HCT116 (cell line): ENCODE measurements at places on chromosomes 3 and 15.

DNA sequence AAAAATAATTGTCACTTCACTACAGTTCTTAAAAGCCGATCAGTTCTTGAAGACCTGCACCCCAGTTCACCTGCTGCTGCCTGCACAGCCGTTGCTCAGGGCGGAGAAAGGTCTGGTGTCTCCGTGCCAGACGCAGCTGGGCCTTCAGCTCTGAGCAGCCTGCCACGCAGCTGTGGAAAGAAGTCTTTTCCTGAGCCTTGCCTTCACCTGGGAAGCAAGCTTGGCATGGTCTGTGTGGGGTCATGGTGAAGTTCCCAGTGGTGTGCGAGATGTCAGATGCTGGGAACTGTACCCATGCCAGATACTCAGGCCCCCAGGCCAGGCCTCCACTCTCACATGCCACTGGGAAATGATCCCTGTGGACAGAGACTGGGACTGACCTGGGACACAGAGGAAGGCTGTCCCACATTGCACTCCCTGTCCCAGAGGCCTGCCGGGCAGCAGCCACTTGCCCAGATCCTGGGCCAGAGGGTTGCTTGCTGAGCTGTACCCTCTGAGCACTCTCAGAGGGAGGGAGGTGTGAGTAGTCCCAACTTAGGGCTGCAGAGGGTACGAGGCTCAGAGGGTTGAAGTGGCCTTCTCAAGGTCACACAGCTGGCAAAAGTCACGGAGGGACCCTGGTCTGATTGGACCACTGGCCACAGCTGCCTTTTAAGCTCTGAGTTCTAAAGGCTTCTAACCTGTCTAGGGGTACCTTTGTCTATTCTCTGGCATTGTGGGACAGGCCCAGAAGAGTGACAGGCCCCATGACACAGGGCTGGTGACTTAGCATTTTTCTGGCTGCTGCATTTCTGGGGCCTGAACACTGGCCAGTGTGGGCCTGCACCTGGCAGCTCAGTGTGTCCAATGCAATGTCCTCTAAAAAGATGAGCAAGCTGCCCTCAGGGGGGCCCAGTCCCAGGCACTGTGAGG lies 55.4 kb downstream of the KLF13 start:
- no peak overlapping the region for H3K4me3 ChIP-seq
- no peaks in the 10 kb centered on the region for H3K4me1 ChIP-seq
- no peaks in the 10 kb centered on the region for H3K36me3 ChIP-seq
- DNase-seq, result no peak

DNA sequence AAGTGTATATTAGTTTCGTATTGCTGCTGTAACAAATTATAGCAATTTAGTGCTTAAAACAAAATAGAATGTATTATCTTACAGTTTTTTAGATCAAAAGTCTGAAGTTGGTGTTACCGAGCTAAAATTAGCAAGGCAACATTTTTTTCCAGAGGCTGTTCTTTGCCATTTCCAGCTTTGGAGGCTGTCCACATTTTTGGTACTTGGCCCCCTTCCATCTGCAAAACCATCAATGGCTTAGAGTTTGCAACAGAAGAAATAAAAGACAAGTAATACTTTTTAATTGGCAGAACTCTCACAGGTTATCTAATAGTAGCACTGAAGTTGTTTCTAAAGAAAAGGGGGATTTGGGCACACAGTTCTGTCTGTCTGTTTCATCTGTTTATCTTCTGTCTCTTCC lies 1248.5 kb downstream of the ROBO1 start:
- no peak overlapping the region for H3K27ac ChIP-seq
- no peak for DNase-seq
- no peak overlapping the region for H3K4me3 ChIP-seq

DNA sequence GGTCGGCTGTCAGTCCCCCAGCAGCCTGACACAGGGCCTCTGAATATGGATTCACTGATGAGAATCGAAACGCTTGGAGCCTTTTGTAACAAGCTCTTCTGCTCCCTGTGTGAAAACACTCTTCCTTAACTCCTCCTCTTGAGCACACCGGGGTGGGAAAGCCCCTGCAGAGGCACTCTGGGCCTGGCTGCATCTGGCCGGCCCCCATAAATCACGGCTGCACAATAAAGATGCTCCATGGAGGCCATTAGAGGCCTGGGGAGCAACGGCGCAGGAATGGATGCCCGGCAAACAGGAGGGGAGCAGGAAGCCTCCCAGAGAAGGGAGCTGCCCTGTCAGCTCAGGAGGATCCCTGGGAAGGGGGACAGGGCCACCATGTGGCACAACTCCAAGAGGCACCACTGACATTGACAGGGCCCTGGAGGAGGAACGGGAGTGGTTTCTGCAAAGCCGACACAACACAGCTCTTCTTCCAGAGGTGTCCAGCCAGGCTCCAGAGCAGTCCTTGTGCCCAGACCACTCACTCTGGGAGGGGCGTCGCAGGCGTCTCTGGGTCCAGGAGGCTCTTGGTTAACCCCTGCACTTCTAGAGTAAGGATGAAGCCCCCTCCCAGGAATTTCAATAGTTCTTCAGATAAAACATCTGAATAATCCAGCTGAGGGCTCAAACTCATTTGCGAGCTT lies 509.3 kb upstream of the PPP2R3A start:
- no peak for DNase-seq
- no peak overlapping the region for H3K27ac ChIP-seq
- no peaks in the 10 kb centered on the region for H3K4me1 ChIP-seq
- peaks cover 59% of the 10 kb centered on the region for H3K27me3 ChIP-seq

DNA sequence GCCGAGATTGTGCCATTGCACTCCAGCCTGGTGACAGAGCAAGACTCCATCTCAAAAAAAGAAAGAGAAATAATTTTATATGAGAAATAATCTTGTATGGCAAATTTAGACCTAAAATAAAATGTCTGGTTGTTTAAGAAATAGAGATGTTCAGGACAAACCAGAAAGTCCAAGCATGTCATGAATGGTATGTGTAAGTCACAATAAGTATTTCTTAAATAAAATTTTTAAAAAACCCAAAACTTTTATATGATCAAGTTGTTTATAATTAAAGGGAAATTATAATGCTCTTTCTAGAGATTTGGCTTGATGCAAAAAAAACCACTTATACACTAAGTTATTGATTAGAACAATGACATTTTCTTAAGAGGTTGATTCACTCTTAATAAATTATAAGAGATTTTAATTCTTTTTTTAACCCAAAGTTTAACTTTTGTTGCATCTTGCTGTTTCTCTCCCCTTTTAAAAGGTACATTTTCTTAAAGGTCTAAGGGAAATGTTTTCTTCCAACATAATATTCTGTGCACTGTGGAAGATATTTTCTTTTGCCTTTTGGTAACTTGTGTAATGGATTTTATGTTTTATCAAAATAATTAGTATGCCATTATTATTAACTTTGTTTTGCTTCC lies 105.7 kb downstream of the RTP4 start:
- no peaks in the 10 kb centered on the region for H3K4me1 ChIP-seq
- H3K27ac ChIP-seq, result no peak overlapping the region
- H3K4me3 ChIP-seq, result no peak overlapping the region
- no peaks in the 10 kb centered on the region for H3K27me3 ChIP-seq

- H3K4me3 ChIP-seq, result no peak overlapping the region
- no peak overlapping the region for H3K27ac ChIP-seq
- H3K36me3 ChIP-seq, result no peaks in the 10 kb centered on the region
- no peaks in the 10 kb centered on the region for H3K27me3 ChIP-seq
- no peaks in the 10 kb centered on the region for H3K4me1 ChIP-seq
Observed at GRCh38 chr15:25790000-25790660, 73.0 kb downstream of the ATP10A start.

DNA sequence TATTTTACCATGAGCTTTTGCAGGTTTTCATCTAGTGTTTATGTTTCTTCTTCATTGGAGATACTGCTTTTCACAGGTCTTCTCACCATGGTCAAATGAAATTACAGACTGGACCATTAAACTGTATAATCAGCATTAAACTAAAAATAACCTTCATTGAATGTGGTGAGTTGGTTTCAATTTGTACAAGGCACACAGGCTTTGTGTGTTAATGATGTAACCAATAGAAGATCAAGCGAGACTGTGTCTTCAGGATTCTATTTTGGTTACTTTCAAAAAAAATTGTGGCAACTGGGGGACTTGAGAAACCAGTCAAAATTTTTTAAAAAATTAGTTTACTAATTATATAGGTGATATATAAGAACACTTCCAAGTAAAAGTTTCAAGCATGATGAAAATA lies 54.3 kb upstream of the GCSAM start:
- H3K4me1 ChIP-seq, result no peaks in the 10 kb centered on the region
- no peak overlapping the region for H3K4me3 ChIP-seq
- no peaks in the 10 kb centered on the region for H3K36me3 ChIP-seq
- no peak overlapping the region for H3K27ac ChIP-seq

GRCh38 chr3:105513042-105513441 lies 146.3 kb downstream of the ALCAM start:
- H3K27ac ChIP-seq, result no peak overlapping the region
- H3K4me3 ChIP-seq, result no peak overlapping the region
- DNase-seq, result no peak
- no peaks in the 10 kb centered on the region for H3K27me3 ChIP-seq
- no peaks in the 10 kb centered on the region for H3K36me3 ChIP-seq
- no peaks in the 10 kb centered on the region for H3K4me1 ChIP-seq

DNA sequence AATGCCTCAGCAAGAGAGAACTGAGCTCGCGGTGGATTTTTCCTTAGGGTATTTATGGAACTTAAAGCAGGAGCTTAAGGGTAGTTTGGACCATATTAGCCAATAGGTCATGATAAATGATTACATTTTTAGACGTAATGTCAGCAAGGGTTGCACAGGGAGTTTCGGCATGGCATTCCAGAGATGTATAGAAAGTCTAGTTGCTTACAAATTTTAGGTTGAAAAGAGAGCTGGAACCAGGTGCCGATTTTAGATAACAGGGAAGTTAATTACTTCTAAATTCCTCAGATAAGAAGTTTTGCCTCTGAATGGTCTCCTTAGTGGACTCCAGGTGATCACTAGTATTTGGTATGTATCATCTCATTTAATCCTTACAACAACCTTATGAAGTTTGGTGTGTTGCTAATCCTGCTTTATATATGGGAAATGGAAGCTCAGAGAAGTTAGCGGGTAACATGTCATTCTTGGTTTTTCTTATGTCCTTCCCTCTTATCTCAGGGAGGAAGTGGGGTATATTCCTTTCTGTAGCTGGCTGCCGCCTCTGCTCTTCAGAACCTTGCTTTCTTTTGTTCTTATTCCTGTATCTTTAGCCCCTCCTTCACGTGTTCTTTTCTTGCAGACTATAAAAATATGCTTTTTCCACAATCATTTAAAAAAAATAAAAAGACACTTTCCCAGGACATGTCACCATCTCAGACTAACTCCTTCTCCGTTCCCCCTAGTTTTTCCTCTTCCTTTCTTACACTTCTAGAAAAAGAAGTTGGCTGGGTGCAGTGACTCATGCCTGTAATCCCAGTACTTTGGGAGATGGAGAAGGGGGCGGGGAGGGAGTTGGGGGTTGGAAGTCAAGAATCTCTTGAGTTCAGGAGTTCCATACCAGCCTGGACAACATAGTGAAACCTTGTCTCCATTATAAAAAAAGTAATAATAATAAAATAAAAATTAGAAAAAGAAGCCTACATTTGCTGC lies 25.7 kb downstream of the IQGAP1 start:
- peaks cover 46% of the 10 kb centered on the region for H3K4me1 ChIP-seq
- peak overlapping the region; percentile 55 for H3K27ac ChIP-seq

- DNase-seq, result no peak
- no peaks in the 10 kb centered on the region for H3K36me3 ChIP-seq
- no peaks in the 10 kb centered on the region for H3K27me3 ChIP-seq
- no peak overlapping the region for H3K4me3 ChIP-seq
- no peaks in the 10 kb centered on the region for H3K4me1 ChIP-seq
- H3K27ac ChIP-seq, result no peak overlapping the region
Observed at GRCh38 chr3:76436894-76437293, 603.0 kb upstream of the ROBO2 start.

- peaks cover 7% of the 10 kb centered on the region for H3K4me1 ChIP-seq
- peak; percentile 40 for DNase-seq
- H3K36me3 ChIP-seq, result no peaks in the 10 kb centered on the region
- no peak overlapping the region for H3K4me3 ChIP-seq
- no peak overlapping the region for H3K27ac ChIP-seq
Observed at GRCh38 chr3:139906418-139906817, 28.6 kb upstream of the CLSTN2 start.

GRCh38 chr3:21393683-21394311 lies 357.2 kb downstream of the ZNF385D start:
- H3K27ac ChIP-seq, result no peak overlapping the region
- H3K4me3 ChIP-seq, result no peak overlapping the region
- no peak for DNase-seq
- H3K27me3 ChIP-seq, result no peaks in the 10 kb centered on the region
- no peaks in the 10 kb centered on the region for H3K36me3 ChIP-seq

GRCh38 chr15:87712211-87712610 lies 544.3 kb downstream of the NTRK3 start:
- no peaks in the 10 kb centered on the region for H3K36me3 ChIP-seq
- no peak overlapping the region for H3K4me3 ChIP-seq
- no peak for DNase-seq
- H3K27me3 ChIP-seq, result no peaks in the 10 kb centered on the region

- H3K27ac ChIP-seq, result no peak overlapping the region
- H3K27me3 ChIP-seq, result no peaks in the 10 kb centered on the region
- H3K4me3 ChIP-seq, result no peak overlapping the region
- DNase-seq, result no peak
- no peaks in the 10 kb centered on the region for H3K36me3 ChIP-seq
Observed at GRCh38 chr3:168933614-168934013, 729.9 kb downstream of the MECOM start.

GRCh38 chr3:115975353-115975752 lies 352.0 kb downstream of the GAP43 start:
- no peak overlapping the region for H3K4me3 ChIP-seq
- no peak overlapping the region for H3K27ac ChIP-seq
- peaks cover 4% of the 10 kb centered on the region; the same call in 1 of the 2 replicates for H3K27me3 ChIP-seq
- no peaks in the 10 kb centered on the region for H3K4me1 ChIP-seq
- H3K36me3 ChIP-seq, result no peaks in the 10 kb centered on the region

DNA sequence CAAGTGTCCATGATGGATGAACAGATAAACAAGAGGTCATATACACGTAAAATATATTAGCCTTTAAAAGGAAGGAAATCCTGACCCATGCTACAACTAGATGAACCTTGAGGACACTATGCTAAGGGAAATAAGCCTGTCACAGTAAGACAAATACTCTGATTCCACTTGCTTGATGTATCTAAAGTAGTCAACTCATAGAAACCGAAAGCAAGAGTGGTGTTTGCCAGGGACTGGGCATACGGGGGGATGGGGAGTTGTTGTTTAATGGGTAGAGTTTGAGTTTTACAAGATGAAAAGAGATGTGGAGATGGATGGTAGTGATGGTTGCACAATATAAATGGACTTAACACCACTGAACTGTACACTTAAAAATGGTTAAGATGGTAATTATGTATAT lies 65.4 kb downstream of the C3orf70 start:
- no peak overlapping the region for H3K27ac ChIP-seq
- peaks cover 6% of the 10 kb centered on the region; the same call in 1 of the 2 replicates for H3K27me3 ChIP-seq
- no peaks in the 10 kb centered on the region for H3K36me3 ChIP-seq
- H3K4me1 ChIP-seq, result no peaks in the 10 kb centered on the region
